ENCODE measurements at places on chromosomes 2 and 18.

GRCh38 chr2:45922577-45922988 lies 271.1 kb downstream of the PRKCE start:
- DNase-seq, result no peak

GRCh38 chr2:151851761-151852160 lies 23.5 kb upstream of the ARL5A start:
- no peak for DNase-seq

- no peak for DNase-seq
Measured at GRCh38 chr2:119265693-119266066, 42.0 kb downstream of the STEAP3 start.

GRCh38 chr2:100673691-100674485 lies 111.1 kb downstream of the PDCL3 start:
- DNase-seq, result no peak

DNA sequence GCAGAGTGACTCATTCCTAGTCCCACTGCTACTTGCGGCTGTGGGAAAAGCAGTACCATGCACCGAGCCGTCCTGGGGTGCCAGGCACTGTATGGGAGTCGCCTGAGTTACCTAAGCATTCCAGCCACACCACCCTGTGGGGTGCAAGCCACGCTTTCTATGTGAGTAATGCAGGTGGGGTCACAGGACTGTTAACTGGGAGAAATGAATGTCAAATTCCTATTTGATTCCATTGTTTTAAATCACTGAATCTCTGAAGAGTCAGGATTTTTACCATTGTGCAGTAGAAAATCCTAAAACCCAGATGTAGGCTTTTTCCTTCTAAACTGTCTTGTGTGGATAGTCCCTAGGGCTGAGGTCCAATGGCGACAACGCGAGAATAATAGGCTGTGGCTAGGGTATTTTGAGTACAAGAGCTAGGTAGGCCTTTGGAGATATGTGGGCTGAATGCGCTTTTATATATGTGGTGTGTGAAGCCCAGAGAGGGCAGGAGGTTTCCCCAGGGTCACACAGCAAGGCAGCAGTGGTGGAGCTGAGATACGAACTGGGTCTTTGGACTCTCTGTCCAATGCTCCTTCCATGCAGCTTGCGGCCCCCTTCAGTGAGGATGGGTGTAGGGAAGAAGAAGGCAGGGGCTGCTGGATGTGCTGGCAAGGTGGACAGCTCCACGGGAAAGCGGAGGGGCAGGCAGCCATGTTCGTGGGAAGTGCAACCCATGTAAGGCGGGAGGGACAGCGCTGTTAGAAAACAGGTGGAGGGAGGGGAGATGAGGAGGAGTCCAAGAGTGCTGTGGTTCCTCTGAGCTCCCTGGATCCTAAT lies 83.2 kb downstream of the DDX1 start:
- no peak for DNase-seq

DNA sequence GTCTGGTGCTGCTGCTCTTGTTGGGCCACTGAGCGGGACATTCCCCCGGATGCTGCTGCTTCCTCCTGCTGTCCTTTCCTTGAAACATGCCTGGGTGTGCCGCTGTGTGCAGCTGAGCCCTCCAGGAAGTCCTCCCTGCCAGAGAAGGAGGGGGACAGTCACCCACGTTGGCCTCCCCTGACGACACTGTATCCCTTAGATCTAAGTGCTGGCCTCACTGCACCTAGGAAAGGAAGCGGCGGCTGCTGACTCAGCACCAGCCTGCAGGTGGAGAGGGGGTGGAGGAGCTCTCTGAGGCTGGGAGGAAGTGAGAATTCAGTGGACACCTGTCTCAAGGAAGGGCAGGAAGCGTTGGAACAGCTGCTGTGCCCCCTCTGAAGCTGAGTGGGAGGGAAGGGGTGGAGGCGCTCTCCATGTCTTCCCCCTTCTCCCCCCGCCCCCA lies 239.8 kb downstream of the HAUS1 start:
- DNase-seq, result peak; percentile 42

DNA sequence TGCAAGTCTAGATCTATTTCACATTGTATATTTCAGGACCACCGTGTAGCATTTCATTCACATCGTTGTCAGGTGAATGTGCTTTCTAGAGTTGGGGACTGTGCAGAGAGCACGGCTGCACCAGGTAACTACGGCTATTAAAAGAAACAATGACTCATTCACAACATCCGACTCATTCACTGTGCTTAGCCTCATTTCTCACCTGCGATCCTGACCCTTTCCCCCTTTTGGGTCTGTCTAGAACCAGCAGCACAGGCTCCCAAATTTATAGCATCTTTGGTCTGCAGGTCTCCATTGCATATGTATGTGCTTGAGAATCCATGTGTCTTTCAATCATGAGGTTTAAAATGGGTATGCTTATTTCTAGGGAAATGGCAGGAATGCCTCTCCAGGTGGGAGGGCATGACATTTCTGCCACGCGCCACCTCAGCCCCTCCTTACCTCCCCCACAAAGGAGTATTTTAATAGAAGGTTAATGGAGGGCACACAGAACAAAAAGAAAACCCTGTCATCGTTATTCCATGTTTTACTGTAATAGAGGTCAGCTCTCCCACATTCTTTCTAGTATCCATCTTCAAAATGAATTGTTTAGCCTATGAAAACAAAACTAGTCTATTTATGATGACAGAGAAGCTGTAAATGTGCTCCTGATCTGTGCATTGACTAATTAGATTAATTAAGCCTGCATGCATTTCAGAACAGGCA lies 246.7 kb upstream of the EPHA4 start:
- no peak for DNase-seq

- DNase-seq, result peak; percentile 61
Measured at GRCh38 chr2:62287899-62288880, 92.3 kb downstream of the B3GNT2 start.

- no peak for DNase-seq
Measured at GRCh38 chr2:98936353-98937351, 627 bp upstream of the CRACDL start.

Measured in effector memory CD8-positive, alpha-beta T cell (primary cell).